ENCODE measurements at places on chromosomes 12 and 14.
A peak's percentile ranks its signal among the peaks of the same experiment; 100 is the strongest.

DNA sequence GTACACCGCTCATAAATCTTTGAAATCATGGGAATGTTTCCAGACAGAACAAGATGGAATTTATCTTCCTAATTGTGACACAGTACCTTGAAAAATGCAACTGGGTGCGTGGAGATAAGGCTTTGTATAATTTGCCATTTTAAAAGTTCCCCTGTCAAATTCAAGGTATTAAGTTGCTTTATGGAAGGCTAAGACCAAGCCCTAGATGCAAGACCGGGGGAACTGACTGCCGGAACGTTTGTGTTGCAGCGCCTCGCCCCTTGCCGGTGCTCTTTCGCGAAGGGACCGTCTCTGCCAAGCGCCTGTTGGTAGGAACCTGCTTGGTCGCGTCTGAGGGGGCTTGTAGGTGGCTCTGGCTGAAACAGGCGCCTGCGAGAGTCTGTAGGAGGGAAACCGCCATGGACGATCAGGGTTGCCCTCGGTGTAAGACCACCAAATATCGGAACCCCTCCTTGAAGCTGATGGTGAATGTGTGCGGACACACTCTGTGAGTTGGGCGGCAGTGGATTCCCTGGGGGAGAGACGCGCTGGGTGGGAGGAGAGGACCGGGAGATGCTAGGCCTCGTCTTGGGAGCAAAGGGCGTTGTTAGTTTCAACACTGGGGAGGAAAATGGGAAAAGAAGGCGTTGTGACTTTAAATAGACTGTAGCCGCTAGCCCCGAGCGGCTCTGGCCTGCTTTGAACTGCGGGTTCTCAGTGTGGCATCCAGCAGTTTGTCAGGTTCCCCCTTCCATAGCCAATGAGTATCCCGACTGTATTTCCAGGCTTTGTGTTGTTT is at the start of gene MNAT1:
TSS of gene MNAT1 (plus strand) at position 297 of the 778 bp plus-strand sequence. CDS start at position 399, 102 bp downstream.
- DNase-seq, result peak; percentile 93

GRCh38 chr12:46800160-46800559 is 25.6 kb downstream of the SLC38A4 start:
- DNase-seq, result no peak

GRCh38 chr12:93824514-93825500 is 147.6 kb downstream of the CRADD start:
- no peak for DNase-seq

DNA sequence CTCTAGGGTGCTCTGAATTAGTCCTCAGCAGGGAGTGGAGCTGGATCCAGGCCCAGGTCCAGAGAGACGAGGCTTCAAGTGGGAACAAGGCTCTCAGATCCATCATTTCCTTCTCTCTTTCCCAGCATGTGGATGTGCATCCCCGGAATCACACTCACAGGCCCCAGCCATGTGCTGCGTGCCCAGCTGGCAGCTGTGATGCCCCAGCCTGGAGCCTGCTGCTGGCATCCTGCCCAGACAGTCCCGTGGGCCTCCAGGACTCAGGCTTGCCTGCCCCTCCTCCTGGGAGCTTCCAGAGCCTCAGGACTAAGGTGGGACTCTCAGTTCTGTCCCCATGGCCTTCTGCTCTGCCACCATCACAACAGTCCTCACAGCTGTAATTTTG is 6.2 kb upstream of the KRT84 start:
- no peak for DNase-seq

DNA sequence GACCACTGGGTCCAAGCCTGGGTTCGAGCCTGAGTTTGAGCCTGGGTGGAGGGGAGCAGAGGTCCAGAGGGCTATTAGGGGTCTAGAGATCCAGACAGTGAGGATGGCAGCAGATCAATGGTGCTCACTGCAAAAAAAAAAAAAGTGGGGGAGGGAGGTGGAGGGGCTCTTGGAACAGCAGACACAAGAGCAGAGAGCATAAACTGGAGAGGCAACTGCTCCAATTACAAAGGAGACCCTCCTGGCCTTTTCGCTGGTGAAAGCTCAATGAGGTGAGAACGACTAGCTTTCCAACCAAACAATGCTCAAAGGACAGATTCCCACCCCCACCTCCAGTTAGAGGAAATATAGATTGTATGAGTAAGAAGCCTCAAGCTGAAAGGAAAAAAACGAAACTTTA is 124.2 kb upstream of the TSPAN8 start:
- DNase-seq, result no peak
